RPMI8226 (cell line): ENCODE measurements at places on chromosomes 5 and 9.
A peak's percentile ranks its signal among the peaks of the same experiment; 100 is the strongest.

DNA sequence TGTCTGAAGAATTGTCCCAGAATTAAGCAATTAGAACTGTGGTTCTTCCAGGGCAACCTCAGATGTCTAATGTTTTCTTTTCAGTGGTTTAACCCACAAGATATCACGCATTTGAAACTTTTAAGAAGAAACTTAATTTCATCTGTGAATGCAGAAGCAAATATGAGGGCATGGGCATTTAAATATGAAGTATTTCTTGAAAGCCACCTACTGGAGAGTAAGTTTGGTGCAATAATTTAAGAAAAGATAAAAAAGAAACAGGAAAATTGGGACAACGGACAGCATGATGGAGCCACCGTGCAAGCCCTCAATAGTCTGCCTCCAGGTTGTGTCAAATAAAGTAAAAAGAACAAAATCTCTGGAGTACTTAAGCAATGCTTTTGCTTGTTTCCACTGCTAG lies 1.2 kb upstream of the CAPSL start:
- no peak for DNase-seq

DNA sequence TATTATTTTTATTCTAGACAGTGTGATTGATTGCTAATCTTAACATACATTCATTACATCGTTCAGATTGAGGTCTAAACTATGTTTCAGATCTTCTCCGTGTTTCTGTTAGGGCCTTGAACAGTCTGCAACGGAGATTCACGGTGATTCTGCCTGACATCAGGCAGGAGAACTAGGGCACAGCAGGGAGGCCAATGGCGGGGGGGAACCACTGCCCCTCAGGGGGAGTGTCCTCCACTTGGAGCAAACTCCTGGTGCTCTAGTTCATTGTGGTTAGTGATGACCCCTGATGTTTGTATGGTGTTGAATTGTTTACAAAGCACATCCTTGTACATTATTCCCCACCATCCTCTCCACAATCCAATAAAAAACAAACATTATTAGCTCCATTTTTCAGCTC lies 173.5 kb downstream of the ZNF608 start:
- no peak for DNase-seq

DNA sequence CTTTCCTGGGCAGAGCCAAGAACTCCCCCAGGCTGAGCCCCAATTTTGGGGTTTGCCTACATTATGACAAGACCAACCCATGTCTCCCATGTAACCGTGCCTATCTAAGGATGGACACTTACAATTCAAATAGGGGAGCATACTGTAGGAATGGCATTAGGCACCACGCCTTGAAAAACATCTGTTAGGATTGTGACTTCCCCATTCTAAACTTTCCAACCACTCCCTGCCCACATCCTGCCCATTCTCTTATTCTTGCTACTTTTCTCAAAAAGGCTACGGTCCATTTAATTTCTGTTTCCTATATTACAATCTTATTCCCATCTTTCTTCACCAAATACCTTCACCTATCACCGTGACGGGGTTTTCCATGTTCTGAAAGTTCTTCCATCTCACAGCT lies 99.2 kb downstream of the LPAR1 start:
- no peak for DNase-seq

DNA sequence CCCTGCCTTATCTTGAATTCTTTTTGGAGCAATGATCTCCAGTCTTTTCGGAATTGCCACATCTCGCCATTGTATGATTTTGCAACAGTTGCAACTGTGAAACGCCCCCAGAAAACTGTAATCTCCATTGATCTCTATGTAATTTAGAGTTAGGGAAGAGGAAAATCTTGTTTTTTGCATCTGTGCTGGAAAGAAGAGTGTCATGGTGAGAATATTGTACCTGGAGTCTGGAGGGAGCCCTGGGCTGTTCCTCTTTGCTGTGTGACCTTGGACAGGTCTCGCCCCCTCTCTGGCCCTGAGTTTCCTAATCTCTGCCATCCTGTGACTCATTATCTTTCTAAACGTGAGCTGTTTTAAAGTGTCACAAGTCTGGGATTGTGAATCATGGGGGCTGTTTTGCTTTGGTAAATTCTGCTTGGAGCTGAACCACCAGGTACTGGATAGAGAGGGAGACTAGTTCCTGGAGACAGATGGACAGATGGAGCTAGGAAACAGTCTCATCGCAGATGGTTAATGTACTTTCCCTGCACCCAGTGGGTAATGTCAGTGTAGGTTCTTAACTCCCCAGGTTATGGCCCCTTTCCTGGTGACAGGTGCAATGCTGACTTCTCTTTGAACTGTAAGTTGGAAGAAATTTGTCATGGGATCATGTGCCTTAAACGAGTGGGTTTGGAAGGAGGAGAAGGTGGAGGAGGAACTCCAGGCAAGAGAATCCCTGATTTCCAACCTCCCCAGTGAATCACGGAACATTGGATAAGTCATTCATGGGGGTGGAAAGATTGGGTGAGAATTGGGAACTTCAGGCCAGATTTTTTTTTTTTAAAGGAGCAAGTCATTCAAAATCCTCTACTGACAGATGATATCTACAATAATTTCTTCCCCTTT lies 19.6 kb downstream of the PPARGC1B start:
- no peak for DNase-seq

- no peak for DNase-seq
Measured at GRCh38 chr9:129697656-129698253, 32.3 kb downstream of the PRRX2 start.

DNA sequence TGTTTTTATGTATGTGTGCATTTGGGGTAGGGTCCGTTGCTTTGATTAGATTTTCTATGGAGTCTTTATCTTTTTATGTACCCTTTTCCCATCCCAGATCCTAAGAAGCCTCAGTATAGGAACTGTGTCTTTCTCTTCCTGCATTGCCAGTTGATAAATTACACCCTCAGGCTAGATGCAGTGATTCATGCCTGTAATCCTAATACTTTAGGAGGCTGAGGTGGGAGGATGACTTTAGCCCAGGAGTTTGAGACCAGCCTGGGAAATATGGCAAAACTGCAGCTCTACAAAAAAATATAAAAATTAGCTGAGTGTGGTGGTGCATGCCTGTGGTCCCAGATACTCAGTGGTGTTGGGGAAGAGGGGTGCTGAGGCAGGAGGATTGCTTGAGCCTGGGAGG lies 40.2 kb downstream of the NLN start:
- no peak for DNase-seq

GRCh38 chr5:6043491-6044310 lies 334.6 kb downstream of the MED10 start:
- no peak for DNase-seq

DNA sequence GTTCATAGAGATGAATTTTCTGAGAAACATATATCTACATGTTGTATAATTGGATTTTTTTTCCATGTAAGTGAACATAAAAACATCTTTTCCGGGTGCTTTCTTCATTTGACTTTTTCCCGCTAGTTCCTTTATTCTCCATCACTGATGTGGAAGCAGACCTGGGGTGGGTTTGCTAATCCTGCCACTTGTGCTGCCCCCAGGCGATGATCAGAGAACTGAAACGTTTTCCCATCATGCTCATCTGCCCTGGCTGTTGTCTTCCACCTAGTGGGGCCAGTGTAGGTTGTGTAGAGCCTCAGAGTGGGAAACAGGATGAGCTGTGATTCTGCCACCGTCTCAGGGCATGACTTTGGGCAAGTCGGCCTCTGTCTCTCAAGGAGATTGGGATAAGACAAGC lies 34.2 kb upstream of the TGFBR1 start:
- DNase-seq, result no peak

DNA sequence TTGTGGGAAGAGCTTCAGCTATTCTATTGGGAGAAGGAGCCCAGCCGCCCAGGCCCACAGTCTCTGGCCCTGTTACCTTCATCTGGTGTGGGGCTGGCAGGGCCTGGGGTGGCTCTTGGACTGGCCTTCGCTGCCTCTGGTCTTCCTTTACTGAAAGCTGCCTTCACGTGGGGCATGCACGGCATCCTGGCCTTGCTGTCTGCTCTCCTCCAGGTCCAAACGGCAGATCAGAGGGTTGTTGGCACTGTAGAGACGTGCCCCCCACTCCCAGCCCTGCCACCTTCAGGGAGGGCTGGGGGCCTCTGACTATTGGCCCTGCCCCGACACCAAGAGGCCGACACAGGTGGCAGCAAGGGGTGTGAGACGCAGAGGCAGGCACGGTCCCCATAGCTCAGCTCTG lies 291.3 kb upstream of the IRX1 start:
- DNase-seq, result no peak

DNA sequence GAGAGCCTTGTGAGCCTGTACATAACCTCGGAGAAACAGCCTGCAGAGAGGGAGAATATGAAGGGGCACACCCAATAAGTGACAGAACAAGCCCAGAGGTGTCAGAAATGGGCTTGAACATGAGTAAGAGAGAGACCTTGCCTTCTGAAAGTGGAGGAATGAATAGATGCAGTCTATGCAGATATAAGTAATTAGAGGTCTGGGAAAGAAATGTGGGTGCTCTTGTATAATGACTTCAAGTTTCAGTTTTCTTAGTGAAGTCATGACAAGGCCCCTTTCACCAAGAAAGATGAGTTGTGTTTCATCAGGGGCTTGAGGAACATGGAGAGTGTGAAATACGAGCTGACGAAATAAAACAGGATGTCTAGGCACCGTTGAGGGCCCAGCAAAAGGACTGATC lies 15.1 kb downstream of the GRAMD2B start:
- no peak for DNase-seq

DNA sequence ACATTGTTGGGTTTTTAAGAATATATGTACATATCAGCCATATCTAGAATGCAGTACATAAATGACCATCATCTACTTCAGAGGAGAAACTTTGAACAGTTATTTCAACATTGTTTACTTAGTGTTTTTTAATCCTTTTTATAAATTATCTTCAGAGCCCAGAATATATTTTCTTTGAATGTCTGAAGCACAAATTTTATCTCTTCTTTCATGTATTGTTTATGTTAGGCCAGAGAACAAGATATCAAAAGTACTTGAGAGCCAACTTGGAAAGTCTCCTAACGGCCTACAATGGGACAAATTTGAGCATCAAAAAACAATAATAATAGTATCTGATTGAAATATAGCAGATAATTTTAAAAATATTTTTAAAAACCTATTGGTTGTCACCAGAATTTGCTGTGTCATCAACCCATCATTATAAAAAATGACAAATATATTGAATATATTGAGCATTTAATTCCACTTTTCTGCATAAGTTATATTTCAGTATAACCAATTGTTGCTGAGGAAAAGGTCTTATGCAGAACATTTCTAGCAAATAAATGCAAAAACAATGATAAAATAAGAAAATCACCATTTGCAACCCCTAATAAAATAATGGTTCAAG lies 67.5 kb upstream of the CCNG1 start:
- no peak for DNase-seq

GRCh38 chr5:181107699-181108098 lies 23.3 kb downstream of the OR2V1 start:
- no peak for DNase-seq

DNA sequence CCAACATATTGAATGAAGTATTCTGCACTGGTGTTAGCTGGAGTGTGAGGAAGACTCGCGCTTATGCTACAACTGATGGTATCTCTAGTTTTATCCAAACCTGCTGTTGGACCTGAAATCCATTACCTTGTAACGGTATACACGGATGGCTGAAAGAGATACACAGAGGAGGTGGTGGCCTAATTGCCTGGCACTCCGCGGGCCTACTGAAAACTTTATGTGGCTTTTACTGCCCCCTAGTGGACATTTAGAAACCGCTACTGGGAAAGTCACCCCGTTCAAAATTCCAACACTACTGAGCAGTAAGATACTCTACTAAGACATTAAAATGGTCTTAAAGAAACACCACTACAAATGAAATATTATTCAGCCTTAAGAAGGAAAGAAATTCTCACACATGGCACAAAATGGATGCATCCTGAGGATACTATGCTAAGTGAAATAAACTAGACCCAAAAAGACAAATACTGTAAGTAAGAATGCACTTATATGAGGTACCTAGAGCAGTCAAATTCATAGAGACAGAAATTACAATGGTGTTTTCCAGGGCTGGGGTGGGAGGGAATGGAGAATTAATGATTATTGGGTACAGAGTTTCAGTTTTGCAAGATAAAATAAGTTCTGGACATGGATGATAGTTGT lies 100.4 kb downstream of the TTLL11 start:
- peak; percentile 79 for DNase-seq

DNA sequence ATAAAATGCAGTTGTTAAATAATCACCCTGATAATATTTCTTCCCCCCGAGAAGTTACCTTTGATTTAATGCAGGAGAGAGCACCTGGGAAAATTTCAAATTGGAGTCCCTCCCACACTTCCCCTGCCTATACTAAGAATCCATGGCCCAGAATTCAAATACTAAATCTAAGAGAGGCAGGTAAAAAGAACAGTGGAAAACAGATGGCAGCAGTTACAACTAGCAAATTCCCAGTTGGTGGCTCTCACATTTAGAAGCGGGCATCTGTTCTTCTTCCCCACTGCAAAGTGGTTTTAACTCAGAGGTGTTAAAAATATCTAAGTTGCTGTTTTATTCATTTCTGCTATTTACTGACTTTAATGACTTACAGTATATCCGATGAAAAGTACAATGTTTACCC lies 210.4 kb upstream of the ELAVL2 start:
- DNase-seq, result no peak

GRCh38 chr5:78503958-78504653 lies 143.7 kb downstream of the SCAMP1 start:
- DNase-seq, result no peak

DNA sequence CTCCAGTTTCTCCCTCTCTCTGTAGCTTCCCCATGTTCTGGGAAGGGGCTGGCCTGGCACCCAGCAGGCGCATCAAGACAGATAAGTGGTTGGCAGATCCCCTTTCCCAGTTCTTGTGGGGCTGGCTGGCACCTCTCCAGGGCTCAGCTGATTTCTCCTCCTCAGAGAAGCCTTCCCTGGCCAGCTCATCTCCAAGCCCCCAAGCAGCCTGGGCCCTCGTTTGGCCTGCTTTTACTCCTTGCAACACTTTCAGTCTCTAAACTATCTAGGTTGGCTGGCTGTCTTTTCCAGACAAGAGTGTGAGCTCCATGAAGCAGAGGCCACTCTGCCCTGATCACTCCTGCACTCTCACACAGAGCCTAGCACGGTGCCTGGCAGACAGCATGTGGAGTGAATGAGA lies 13.5 kb downstream of the MACROH2A1 start:
- no peak for DNase-seq

DNA sequence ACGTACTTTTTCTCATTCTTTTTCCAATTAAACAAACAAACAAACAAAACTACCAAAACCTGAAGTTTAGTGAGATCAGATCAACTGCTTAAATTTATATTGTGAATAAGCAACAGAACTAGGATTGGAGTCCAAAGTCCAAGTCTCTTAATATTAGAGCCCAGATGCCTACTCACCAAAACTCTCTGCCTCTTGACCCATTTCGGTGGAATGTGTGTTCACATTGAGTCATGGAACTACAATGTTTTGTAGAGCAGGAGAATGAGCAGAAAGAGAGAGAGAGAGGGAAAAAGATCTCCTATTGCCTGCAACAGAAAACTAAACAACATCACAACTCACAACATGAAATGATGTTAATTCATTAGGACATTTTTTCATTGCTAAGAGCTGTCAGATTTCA lies 751.1 kb downstream of the TLR4 start:
- no peak for DNase-seq
